ENCODE measurements at places on chromosomes 12 and 14.

DNA sequence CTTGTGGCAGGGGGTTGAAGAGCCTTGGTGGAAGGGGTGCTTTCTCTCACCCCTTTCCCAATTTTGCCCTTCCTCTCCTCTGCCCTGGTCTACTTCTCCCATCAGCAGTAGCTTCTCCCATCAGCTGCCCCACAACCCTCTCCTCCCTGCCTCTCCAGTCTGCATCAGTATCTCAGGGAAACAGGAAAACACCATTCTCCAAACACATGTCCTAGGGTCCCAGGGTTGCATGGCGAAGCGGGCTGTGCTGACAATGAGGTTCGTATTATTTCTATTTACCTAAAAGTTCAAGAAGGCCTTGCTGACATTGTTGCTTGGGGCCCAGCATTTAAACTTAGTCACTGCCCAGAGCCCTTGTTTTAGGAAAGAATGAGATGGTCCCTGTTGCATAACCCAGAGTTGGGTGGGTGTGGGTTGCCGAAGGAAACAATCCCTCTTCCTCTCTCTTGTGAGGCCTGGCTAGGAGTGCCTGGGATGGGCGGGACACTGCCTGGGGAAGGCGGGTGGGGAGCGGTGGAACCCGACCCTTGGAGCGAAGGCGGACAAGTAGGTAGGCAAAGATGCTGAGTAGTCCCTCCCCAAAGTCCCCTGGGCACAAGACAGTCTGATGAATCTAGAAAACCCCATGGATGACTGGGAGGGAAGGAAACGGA lies 1.3 kb upstream of the IGFBP6 start:
- DNase-seq, result no peak

DNA sequence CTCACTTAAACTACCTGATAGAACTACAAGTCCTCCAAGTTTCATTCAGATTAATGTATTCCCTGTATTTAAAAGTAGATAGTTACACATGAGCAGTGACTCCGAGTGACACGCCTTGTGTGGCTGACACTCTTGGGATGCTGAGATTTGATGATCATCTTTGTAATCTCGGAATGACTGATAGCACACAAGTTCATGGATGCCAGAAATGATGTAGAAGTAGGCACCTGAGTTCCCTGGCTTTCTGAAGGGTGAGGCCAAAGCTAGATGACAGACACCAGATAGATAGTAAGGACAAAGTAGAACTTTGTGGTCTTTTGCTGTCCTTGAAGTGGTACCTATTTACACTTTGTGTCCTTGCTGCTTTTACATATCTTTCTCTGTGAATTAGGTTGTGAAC lies 491.2 kb downstream of the PCNX1 start:
- no peak for DNase-seq

DNA sequence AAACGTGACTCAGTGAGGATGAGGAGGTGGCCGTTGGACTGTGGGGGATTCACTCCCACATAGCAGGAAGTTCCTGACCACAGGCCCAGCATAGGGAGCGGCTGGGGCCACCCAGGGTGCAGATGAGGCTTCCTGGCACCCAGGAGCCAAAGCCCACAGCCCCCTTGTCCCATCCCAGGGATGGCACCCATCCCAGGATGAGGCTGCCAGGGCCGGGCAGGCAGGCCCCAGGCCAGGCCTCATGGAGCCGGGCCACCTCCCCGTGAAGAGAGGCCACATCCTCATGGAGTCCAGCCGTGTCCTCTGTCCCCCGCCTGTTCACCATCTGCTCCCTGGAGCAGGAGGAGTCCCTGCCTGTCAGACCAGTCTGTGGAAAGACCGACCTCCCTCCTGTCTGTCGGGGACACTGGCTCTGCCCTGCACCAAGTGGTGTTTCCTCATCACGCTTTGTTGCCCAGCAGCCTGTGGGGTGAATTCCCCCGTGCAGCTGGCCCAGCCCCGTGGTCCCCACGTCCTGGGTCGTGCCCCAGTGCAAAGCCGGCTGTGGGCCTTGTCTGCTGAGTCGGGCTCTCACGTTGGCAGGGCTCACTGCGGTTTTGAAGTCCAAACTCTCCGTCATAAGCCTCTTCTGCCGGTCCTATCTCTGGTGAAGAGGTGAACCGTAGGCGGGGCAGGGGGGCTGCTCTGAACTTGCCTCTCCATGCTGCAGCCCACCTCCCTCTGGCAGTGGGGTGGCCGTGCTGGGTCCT lies 24.5 kb downstream of the MMP17 start:
- no peak for DNase-seq

DNA sequence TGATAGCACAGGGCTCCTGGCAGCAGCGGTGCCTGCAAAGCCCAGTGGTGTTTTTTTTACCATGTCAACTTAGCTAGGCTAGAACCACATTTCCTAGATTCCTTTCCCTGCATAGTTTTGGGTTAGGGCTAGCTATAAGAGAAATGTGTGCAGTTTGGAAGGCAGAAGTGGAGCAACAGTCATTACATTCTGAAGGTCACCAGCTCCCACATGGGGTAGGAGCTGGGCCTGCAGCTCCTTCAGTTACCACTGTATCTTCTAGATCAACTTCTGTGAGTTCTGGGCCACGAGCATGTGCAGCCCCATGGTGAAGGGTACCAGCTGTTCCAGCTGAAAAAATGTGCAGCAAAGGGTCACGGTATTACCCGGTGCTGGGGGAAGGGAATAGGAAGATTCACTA lies 2.3 kb upstream of the SLC25A3 start:
- no peak for DNase-seq

DNA sequence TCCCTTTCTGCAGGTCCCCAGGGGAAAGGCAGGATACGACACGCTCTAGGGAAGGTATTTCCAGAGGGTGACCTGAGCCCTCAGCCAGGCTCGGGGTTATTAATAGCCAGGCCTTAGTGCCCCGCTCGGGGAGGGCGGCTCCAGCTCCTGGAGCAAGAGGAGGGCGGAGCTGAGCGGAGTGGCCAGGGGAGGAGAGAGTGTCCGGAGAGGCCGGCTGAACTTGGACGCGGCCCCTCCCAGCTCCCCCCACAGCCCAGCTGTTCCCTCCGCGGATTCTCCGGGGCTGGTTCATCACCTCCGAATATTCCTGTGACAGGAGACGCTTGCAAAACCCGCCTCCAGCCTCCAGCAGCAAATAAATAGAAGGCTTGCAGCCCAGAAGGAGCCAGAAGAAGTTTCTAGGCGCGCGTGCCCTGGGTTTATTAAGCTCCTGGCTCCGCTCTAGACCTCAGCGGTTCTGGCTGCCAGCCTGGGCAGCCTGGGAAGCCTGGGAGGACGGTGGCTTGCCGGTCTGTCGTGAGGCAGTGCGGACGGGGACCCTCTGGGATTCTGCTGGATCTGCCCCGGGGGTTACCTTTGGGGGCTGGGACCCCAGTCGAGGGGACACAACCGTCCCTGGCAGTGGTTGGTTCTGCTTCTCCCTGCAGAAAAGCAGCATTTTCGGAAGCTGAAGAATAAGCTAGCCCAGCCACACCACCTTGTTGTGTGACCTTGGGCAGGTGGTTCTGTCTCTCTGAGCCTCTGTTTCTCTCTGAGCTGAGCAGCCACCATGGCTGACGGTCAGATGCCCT lies at the start of gene HSPB8:
Gene HSPB8, plus strand, starts transcription at position 388 of the 791 bp plus-strand sequence. Its CDS starts 382 bp downstream, at position 770.
- no peak for DNase-seq

- DNase-seq, result no peak
Observed at GRCh38 chr12:108375986-108376663, 37.0 kb upstream of the CMKLR1 start.

GRCh38 chr14:84783511-84783910 lies 746.4 kb upstream of the FLRT2 start:
- DNase-seq, result no peak

DNA sequence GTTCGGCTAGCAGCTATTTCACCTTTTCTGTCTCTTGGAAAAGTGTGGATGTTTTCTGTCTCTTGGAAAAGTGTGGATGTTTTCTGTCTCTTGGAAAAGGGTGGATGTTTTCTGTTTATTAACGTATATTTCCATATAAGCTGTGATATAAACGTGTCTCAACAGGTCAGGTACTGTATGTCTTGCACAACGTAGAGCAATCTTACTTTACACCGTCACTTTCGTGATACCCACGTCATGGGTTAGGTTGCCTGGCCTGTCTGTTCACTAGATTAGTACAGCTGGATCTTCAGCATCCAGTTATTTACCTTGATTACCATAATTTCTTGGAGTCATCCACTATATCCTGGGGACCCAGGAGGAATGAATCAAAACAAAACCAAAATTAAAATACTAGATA lies 14.1 kb downstream of the CLEC7A start:
- DNase-seq, result no peak

DNA sequence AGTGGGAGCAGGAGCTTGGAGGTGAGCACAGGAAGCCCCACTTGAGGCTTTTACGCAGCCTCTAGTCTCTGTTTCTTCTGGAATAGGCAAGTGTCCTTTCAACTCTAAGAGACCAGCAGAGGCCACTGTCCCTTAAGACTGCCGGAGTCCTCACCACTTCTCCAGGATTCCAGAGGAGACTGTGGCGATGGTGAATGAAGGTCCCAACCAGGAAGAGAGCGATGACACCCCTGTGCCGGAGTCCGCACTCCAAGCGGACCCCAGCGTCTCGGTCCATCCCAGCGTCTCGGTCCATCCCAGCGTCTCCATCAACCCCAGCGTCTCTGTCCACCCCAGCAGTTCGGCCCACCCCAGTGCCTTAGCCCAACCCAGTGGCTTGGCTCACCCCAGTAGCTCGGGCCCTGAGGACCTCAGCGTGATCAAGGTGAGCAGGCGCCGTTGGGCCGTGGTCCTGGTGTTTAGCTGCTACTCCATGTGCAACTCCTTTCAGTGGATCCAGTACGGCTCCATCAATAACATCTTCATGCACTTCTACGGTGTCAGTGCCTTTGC lies 442 bp downstream of the FLVCR2 start:
- no peak for DNase-seq

DNA sequence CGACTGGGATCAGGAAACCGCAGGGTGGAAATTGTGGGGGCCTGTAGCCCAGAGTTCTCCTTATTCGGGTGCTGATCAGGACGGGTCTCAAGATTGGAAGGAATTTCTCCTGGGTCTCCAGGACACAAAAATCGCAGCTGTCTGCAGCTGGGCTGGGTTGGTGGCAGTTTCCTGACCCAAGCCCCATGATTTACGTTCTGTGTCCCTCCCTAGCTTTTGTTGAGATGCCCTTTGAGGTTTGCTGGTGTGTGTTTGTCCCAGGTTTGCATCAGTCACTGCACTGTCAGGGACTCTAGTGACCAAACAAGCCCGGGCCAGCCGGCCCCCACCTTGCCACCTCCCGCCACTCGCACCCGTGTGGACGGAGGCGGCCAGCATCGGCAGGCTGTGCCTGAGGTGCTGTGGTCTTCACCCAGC lies 89.5 kb downstream of the FBXL14 start:
- DNase-seq, result no peak

DNA sequence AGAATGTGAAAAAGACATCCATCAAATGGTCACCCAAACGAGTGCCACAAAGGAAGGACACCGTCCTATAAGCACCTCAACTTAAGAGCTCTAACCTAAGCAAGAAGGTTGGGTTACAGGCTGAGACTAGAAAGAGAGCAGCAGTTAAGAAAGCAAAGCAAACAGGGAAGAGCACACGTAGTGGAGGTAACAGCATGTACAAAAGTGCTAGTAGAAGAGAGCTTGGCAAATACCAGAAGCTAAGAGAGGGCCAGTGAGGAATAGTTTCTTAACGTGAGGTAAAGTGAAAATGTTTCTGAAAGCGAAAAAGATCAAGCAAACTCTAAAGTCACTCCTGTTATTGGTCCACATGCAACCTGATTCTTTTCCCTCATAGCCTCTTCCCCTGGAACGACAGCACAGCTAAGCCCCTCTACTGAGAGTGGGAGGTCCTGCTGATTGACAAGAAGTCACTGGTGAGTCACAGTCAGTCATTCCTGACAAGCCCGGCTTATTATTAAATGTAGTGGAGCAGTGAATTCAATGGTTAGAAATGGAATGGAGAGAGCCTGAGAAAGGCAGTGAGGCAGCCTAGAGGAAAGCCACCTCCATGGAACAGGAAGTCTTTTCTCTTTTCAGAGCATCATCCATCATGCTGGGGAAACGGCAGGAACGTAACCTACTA lies 204.4 kb downstream of the SLC25A21 start:
- no peak for DNase-seq

- no peak for DNase-seq
Observed at GRCh38 chr12:24177889-24178288, 228.4 kb upstream of the SOX5 start.

GRCh38 chr12:106006382-106006781 lies 132.4 kb downstream of the NUAK1 start:
- DNase-seq, result no peak

GRCh38 chr12:120181991-120182631 lies 12.4 kb downstream of the GCN1 start:
- DNase-seq, result no peak

DNA sequence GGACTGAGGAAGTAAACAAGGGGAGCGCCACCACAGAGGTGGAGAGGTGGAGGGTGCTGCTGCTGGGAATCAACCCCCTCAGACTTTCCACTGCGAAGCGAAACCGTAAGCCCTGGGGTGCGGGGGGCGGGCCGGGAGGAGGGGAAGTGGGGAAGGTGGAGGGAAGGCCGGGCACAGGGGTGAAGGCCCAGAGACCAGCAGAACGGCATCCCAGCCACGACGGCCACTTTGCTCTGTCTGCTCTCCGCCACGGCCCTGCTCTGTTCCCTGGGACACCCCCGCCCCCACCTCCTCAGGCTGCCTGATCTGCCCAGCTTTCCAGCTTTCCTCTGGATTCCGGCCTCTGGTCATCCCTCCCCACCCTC lies at the start of gene LAG3:
Gene LAG3, plus strand, starts transcription at position 190 of the 365 bp plus-strand sequence. CDS start 333 bp downstream, outside the sequence.
- DNase-seq, result no peak

GRCh38 chr12:94690198-94690771 lies 39.9 kb upstream of the TMCC3 start:
- DNase-seq, result no peak

- no peak for DNase-seq
Observed at GRCh38 chr14:78700236-78700635, 530.1 kb downstream of the NRXN3 start.

- DNase-seq, result no peak
Observed at GRCh38 chr12:100251917-100252316, 15.0 kb downstream of the DEPDC4 start.

DNA sequence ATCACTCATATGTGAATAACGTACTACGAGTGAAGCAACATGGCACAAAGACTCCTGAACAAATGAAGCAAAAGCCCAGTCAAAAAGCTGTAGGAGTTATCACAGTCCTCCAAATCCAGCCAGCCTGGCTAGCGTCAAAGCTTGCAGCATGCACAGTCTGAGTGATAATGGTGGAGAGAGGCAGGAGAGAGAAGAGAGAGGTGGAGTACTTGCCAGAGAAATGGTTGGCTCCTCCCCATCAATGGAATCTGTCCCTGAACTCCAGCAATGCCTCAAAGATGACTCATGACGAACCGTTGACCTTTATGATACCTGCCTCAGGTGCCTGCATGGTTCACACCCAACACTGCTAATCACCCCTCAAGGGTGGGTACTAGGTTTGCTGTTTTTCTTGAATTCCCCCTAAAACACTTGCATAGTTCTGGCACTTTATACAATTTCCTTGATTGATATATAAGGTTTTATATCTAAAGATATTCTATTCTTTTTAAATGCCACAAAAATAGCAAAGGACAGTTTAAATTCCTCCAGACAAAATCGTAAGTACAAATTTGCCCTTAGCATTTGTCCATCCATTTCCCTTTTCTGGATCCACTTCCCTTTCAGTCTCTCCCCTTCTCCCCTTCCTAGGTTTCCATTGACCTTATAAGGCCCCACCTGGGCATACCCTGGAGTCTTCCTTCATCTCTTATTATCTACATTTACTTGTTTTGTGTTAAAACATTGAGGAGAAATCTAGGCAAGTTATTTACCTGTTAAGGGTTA lies 10.2 kb downstream of the ARHGDIB start:
- no peak for DNase-seq

All from GM18507 (cell line).